CD4-positive, CD25-positive, alpha-beta regulatory T cell (primary cell): ENCODE measurements at places on chromosomes 16 and 17. TPM values are rescaled to one million over a fixed set of nuclear protein-coding genes. Genes with fewer than 3 reads are reported as not detected.

GRCh38 chr17:17919169-17920107 is 52.8 kb downstream of the TOM1L2 start:
- no peak overlapping the region for H3K27ac ChIP-seq
- H3K4me1 ChIP-seq, result no peaks in the 10 kb centered on the region
- no peak overlapping the region for H3K4me3 ChIP-seq
- DNase-seq, result peak; percentile 43
- H3K36me3 ChIP-seq, result no peaks in the 10 kb centered on the region

GRCh38 chr16:73572135-73572828 is 524.4 kb upstream of the ZFHX3 start:
- no peak overlapping the region for H3K27ac ChIP-seq
- no peak overlapping the region for H3K4me3 ChIP-seq
- H3K36me3 ChIP-seq, result no peaks in the 10 kb centered on the region
- no peaks in the 10 kb centered on the region for H3K27me3 ChIP-seq

Gene ZPBP2
- total RNA-seq, result not detected

Gene NPB
- not detected for total RNA-seq

Gene CX3CL1
- total RNA-seq, result 0.15 TPM

Gene CES3
- 0.74 TPM for total RNA-seq

Gene LITAFD
- total RNA-seq, result not detected

- no peak for DNase-seq
- H3K4me3 ChIP-seq, result no peak overlapping the region
- H3K27me3 ChIP-seq, result no peaks in the 10 kb centered on the region
- H3K36me3 ChIP-seq, result no peaks in the 10 kb centered on the region
- no peak overlapping the region for H3K27ac ChIP-seq
These were observed 25.5 kb upstream of the SNN start for GRCh38 chr16:11642765-11643116.

DNA sequence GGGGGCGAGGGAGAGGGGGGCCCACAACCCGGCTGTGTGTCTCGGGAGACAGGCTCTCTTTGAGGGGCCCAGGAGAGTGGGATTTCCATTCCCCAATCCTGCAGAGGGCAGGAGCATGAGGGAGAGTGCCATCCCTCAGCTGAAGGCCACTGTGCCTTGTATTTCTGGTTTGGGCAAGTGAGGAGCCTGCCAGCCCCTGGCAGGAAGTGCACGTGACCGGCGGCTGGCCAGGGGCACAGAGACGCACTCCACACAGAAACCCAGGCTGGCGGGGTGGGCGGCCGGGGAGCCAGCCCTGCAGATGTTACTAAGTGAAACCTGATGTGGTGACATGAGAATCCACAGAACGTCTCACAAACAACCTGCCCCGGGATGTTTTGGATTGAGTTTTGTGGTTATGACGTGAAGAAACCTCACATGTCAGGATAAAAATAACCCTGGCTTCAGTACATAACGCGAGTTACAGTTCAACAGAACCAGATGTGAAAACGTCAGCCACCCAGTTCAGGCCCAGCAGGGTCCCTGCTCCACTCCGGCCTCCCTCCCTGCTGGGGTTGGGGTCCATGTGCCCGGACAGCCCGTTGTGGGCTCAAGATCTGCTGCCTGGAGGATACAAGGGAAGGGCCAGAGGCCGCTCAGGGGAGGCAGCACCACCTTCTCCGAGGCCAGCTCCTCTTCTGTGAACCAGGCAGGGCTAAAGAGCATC is 51.7 kb upstream of the MTSS2 start:
- H3K36me3 ChIP-seq, result peaks cover 3% of the 10 kb centered on the region
- peaks cover 26% of the 10 kb centered on the region for H3K4me1 ChIP-seq
- no peak overlapping the region for H3K4me3 ChIP-seq
- peak; percentile 94 for DNase-seq
- no peaks in the 10 kb centered on the region for H3K27me3 ChIP-seq

GRCh38 chr16:83700918-83701317 is 106.9 kb upstream of the HSBP1 start:
- H3K27ac ChIP-seq, result no peak overlapping the region
- H3K4me3 ChIP-seq, result no peak overlapping the region
- no peak for DNase-seq
- H3K36me3 ChIP-seq, result no peaks in the 10 kb centered on the region
- H3K27me3 ChIP-seq, result no peaks in the 10 kb centered on the region

- peaks cover 84% of the 10 kb centered on the region for H3K36me3 ChIP-seq
- no peak overlapping the region for H3K27ac ChIP-seq
- H3K27me3 ChIP-seq, result no peaks in the 10 kb centered on the region
- no peak overlapping the region for H3K4me3 ChIP-seq
- no peaks in the 10 kb centered on the region for H3K4me1 ChIP-seq
- no peak for DNase-seq
These were observed 32.4 kb downstream of the NDEL1 start for GRCh38 chr17:8468127-8468526.

GRCh38 chr17:27532269-27533263 is 76.3 kb downstream of the KSR1 start:
- H3K36me3 ChIP-seq, result no peaks in the 10 kb centered on the region
- no peaks in the 10 kb centered on the region for H3K4me1 ChIP-seq
- H3K27me3 ChIP-seq, result no peaks in the 10 kb centered on the region
- H3K4me3 ChIP-seq, result no peak overlapping the region
- no peak overlapping the region for H3K27ac ChIP-seq

Gene CEP112
- 2.3 TPM for total RNA-seq

GRCh38 chr16:22813948-22814710 is at the start of gene HS3ST2:
Gene HS3ST2 (plus strand): TSS chr16:22814162. CDS start chr16:22814611, 449 bp downstream.
- no peaks in the 10 kb centered on the region for H3K36me3 ChIP-seq
- H3K4me3 ChIP-seq, result no peak within 1 kb of the TSS
- no peaks in the 10 kb centered on the region for H3K4me1 ChIP-seq
- peaks cover 6% of the 10 kb centered on the region for H3K27me3 ChIP-seq
